Ascending aorta (tissue), 2 donors: ENCODE measurements at places on chromosomes 4 and X.

DNA sequence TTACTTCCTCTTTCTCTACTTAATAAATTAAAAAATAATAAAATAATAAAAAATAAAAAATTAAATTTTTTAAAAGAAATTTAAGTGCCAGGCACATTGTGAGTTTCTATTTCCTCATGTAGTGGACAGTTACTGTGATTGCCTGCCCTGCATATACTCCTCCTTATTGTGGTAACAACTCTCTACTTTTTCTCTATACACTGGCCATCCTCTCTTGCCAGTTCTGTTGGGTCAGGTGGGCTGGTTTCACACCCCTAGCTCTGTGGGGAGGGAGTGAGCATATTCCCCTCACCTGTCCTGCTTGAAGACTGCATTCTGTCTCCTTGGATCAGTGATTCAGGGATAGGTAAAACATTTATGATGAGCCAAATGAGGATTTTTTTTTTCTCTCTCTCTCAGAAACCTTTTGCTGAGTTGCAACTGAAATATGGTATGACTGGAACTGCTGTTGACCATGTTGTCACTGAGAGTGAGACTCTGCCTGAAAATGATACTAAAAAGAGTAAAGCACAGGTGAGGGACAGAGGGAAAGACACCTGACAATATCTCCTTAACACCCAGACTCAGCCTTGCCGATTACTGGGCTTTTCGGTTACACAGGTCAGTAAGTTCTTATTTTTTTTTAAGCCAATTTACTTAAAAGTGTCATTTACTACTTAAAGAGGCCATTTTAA is 37.2 kb downstream of the CXXC4 start:
- DNase-seq, result no peak

DNA sequence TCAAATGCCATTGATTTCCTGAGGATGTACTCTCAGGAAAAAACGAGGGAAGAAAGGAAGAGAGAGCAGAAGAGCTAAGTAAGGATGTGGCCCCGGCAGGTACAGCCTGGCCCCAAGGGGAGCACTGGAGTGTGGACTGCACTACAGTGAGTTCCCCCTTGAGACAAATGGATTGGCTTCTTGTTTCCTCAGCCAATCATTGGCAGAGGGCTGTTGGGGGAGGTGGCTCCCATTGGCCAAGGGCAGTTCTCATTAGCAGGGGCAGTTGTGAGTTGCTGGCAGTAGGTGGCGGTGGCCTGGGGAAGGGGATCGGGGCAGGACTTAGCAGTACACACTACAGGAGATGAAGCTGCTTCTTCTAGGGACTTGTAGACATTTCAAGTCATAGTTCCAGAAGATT is 24.1 kb upstream of the OCIAD2 start:
- DNase-seq, result no peak

DNA sequence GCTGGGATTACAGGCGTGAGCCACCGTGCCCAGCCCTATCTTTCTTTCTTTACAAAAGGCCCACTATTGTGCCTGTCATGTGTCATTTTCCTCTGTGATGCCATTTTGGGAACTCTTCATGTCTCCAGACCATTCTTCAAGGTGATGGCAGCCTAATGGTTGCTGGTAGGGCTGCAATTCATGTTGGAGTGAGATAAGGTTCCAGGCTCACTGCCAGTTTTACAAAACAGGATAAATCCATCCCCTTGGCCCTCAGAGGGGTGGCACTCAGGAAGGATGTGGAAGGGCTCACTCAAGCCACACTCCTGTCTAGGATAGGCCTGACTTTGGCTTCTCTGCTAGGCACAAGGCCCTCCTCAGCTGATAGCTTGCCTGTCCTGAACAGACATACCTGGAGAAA is 3.8 kb downstream of the TCEAL9 start:
- no peak for DNase-seq

- DNase-seq, result no peak
Observed at GRCh38 chr4:85722807-85723206, 247.9 kb downstream of the ARHGAP24 start.

DNA sequence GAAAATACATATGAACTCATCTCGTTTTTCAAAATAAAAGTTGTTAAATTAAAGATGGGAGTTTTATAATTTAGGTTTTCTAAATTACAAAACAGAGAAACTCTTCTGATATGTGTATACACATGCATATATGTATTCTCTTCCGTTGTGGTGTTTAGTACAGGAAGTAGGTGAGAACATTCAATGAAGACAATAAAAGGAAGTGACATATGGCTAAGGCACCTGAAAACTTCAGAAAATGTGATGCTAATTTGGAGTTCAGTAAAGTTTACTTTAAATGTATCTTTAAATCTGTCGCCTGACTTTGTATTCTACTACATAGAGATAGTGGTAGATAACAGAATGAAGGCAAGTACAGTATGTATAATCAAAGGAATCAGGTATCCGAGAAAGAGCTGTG is 33.5 kb upstream of the ITM2A start:
- no peak for DNase-seq

- DNase-seq, result no peak
Observed at GRCh38 chrX:130555757-130556156, 154.0 kb downstream of the RBMX2 start.

- DNase-seq, result no peak
Observed at GRCh38 chr4:7073059-7073458, 5.2 kb upstream of the GRPEL1 start.

DNA sequence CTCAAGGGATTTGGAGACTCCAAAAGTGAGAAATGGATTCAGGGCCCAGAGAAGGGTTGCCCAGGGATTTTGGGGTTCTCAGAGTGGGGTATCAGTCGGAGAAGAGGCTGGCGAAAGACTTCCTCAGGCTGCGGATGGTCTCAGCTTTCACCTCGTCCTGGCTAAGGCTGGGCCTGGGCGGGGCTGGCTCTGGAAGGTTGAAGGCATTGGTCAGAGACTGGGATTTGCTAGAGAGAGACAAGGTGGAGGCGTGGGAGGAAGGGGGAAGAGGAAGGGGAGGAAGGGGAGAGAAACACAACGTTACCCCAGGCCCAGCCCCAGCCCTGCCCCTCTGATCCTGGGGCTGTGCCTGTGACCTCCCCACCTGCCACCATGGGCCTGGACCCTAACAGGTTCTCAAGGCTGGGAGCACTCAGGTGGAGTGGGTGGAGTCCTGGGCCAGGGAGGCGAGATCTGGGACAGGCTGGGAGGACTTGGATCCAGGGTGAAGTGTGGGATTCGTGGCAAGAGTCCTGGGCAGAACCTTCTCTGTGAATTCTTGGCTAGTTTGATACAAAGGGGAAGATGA is 9.4 kb upstream of the TIMP1 start:
- DNase-seq, result no peak

DNA sequence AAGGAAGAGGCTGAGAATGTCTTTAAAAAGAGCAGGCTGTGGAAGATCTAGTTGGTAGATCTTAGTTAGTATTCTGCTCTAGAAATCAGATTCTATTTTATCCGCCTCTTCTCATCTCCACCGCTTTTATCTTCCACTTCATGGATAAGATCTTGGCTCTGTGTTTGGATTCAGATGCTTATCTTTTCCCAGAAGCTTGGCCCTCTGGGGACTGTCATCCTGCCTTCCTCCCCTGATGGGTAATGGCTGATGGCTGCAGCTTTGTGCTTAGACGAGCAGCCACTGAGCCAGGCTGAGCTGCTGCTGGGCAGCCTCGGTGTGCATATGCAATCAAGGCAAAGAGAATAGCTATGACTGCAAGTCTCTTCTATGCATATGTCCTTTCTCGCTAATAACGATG is 23.5 kb downstream of the TRIML1 start:
- no peak for DNase-seq

GRCh38 chrX:32673193-32673592 is 538.2 kb downstream of the DMD start:
- no peak for DNase-seq

- no peak for DNase-seq
Observed at GRCh38 chr4:88725986-88726385, 28.4 kb upstream of the NAP1L5 start.

DNA sequence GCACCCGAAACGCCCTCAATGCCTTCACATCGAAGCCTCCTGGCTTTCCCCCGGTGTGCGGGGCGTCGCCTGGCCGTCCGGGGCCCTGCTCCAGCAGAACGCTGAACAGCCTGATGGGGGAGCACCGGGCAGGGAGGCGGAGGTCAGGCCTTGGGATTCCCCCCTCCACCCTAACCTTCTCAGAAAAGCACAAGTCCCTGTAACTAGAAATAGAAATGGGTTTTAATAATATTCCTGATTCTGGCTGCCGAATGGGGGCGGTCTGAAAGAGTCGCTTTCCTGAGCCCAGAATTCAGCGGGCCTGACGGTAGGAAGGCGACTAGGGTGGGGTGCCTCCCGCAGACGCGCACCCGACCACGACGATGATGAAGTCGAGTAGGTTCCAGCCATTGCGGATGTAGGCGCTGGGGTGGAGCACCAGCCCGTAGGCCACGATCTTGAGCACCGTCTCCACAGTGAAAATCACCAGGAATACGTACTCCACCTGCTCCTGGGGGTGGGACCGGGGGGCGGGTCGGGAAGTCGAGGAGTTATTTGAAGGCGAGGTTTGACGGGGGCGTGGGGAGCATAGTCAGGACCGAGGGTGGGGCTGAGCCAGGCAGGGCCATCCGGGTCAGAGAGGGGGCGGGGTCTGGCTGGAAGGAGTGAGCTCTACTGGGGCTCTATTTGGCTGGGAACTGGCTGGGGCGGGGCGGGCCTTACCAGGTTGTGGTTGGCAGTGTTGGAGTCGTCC is 2.5 kb downstream of the CACNA1F start:
- DNase-seq, result peak; percentile 21

GRCh38 chr4:25929298-25929686 is 15.3 kb downstream of the SMIM20 start:
- no peak for DNase-seq

DNA sequence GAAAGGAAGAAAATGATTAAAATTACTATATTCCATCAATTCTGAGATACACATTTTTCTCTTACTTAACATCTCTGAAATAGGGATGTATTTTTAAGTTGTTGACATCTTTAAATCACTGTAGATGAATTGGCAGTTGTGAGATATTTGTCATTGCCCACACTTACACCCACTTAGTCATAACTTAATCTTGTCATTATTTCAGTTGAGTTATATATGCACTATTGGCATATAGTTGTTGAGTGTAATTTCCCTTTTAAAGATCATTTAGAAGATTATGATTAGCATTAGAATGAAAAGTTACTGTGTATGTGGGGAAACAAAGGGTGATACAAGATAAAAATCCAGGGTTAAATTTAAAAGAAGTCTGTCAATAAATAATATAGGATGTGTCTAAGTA is 2.2 kb downstream of the AIMP1 start:
- no peak for DNase-seq

- DNase-seq, result no peak
Observed at GRCh38 chr4:663438-664428, 10.3 kb downstream of the ATP5ME start.

GRCh38 chr4:16824278-16824806 is 74.1 kb downstream of the LDB2 start:
- DNase-seq, result no peak

- no peak for DNase-seq
Observed at GRCh38 chr4:2746891-2747695, 9.0 kb downstream of the TNIP2 start.

DNA sequence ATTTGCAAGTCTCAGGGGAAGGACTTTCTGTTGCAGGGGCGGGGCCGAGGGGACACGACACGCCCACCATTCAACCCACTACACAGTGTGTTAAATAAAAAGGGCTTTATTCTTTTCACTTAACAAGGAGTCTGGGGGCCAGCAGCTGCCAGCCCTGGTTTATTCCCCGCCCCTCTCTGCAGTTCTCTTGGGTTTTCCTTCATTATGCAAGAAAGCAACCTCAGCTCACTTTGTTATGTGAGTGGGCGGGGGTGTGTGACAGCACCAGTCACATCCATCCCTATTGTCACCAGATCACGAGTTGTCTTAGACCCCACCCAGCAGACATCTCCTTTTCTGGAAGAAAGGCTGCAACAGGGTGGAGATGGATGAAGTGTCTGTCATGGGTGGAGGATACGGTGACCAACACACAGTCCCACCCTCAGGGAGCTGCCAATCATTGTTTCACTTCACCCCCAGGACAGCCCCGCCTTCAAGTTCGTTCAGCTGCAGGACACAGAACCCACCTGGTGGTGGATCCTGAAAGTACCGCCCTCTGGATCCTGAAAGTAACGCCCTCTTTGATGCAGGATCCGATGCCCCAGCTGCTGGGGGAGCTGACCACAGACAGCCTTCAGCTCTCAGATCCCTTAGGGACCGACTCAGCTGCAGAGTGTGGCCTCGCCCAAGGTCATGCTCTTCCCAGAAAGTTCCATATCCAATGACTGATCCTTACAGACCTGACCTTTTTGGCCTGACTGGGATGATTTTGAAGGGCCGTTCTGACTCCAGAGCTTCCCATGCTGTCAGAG is 79.6 kb downstream of the SMIM20 start:
- DNase-seq, result no peak

GRCh38 chr4:6179362-6179761 is 21.0 kb downstream of the JAKMIP1 start:
- no peak for DNase-seq

- DNase-seq, result no peak
Observed at GRCh38 chr4:105194328-105195231, 47.9 kb downstream of the TET2 start.

- DNase-seq, result no peak
Observed at GRCh38 chrX:34578237-34578636, 78.8 kb downstream of the TMEM47 start.

GRCh38 chr4:140289486-140289885 is 84.0 kb upstream of the SCOC start:
- DNase-seq, result no peak

GRCh38 chrX:21590012-21590776 is 67.9 kb downstream of the KLHL34 start:
- no peak for DNase-seq

GRCh38 chr4:15375667-15376066 is 52.2 kb upstream of the C1QTNF7 start:
- DNase-seq, result no peak

GRCh38 chrX:117990438-117990837 is 126.2 kb downstream of the KLHL13 start:
- no peak for DNase-seq

DNA sequence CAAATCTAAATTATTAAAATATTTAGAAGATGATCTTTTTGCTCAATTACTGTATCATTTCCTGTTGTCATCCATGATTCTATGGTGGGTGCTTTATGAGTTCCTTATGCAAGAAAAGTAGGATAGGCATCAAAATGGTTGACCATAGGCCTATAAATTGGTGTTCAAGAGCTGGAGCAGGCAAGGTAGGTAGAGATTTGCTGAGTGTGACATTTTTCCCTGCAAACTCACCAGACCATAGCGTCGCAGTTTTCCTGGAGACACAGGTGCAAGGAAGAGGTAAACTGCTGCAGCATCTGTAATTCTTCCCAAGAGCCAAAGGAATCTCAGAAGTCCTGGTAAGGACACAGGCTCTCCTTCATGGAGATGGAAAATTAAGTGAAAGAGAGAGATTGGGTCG is 33.7 kb upstream of the DCLK2 start:
- DNase-seq, result no peak

GRCh38 chr4:40949358-40950100 is 199.8 kb downstream of the NSUN7 start:
- no peak for DNase-seq

DNA sequence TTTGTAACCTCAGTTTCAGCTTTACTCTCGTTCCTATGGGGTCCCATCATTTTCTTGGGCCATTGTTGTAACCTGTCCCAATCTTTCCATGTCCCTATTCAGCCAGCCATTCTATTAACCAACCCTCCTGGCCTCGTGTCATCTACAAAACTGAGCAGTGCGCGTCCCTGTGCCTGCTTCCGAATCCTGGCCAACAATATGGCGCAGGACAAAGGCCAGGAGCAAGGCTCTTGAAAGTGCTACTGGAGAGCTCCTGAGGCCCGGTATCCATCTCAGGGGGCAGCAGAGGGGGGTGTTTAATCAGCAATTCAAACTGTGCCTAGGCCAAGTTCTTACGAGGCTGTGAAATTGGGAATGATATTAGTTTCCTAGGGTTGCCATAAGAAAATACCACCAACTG is 41.2 kb upstream of the APLN start:
- no peak for DNase-seq
